SK-N-SH treated with all-trans-retinoic acid at 6 μM for 48 hours (cell line): ENCODE measurements at places on chromosomes 1 and 21.
A peak's percentile ranks its signal among the peaks of the same experiment; 100 is the strongest.

GRCh38 chr1:233566886-233567285 lies 47.0 kb upstream of the KCNK1 start:
- no peak for ATAC-seq

GRCh38 chr1:182676274-182676673 lies 8.1 kb downstream of the RGS8 start:
- no peak for ATAC-seq

DNA sequence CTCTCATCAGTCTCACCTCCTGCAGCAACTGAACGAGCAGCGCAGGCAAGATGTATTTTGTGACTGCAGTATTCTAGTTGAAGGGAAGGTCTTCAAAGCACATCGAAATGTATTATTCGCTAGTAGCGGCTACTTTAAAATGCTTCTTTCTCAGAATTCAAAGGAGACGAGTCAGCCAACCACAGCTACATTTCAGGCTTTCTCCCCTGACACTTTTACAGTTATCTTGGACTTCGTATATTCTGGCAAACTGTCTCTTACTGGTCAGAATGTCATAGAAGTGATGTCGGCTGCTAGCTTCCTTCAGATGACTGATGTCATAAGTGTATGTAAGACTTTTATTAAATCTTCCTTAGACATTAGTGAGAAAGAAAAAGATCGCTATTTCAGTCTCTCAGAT lies 53.7 kb downstream of the ZBTB8A start:
- ATAC-seq = no peak

DNA sequence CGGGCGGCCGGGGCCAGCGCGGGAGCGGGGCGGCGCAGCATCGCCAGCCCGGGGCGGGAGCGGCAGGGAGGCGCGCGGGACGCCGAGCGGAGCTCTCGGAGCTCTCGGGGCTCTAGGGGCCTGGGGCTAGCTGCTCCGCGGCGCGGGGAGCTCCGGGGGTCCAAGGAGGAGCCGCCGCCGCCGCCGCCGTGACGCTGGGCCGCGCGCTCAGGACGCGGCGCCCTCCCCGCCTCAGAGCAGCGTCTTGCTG lies 147 bp downstream of the CLSTN1 start:
- peak; percentile 25 for ATAC-seq

- ATAC-seq = no peak
Observed at GRCh38 chr1:192929597-192929996, 120.8 kb downstream of the RGS2 start.

- no peak for ATAC-seq
Observed at GRCh38 chr1:223738465-223739365, 26.4 kb downstream of the CAPN2 start.

GRCh38 chr1:12294076-12294475 lies 64.2 kb downstream of the VPS13D start:
- no peak for ATAC-seq

DNA sequence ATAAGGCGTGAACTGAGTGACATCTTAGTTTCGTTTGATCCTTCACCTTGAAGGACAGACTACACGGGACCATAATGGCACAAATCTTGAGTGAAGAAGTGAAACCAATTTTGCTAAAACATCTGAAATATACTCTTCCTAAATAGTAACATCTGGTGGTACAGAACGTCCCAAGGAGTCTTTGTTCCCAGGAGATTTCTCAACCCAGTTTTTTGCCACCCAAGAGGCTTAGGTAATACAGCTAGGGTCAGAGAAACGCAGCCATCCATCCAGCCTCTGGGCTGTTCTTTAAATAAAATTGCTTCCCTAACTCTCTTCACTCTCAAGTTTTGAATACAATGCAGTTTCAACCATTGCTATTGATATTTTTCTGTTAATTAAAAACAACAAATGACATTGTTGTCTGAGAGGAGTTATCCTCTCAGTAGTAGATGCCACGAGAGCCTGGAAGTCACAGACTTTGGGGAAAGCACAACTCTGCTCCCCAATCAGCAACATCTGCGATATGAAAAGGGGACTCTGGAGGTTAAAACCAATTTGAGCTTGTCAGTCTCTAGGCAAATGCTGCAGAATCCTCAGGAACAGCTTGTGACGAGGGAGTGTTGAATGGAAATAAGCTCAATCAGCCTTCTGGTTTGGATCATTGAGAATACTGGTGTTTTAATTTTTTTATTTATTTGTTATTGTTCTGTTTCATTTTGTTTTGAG lies 394.3 kb upstream of the ADGRL2 start:
- no peak for ATAC-seq

DNA sequence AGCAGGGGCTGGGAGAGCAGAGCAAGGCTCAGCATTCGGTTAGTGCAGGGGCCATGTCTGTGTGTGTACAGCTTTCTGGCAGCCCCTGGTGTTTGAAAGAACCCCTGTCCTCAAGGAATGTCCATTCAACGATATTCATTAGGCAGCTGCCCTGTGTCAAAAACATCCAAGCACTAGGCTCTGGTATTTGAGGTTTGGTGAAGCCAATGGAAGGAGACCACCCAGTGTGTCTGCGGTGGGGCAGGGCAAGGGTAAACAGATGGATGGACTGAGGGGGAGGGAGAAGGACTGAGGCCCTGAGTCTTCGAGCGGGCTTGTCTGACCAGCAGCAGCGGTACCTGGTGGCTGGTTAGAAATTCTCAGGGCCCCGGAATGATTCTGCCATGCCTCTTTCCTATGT lies 155.6 kb upstream of the KLHDC7A start:
- no peak for ATAC-seq

DNA sequence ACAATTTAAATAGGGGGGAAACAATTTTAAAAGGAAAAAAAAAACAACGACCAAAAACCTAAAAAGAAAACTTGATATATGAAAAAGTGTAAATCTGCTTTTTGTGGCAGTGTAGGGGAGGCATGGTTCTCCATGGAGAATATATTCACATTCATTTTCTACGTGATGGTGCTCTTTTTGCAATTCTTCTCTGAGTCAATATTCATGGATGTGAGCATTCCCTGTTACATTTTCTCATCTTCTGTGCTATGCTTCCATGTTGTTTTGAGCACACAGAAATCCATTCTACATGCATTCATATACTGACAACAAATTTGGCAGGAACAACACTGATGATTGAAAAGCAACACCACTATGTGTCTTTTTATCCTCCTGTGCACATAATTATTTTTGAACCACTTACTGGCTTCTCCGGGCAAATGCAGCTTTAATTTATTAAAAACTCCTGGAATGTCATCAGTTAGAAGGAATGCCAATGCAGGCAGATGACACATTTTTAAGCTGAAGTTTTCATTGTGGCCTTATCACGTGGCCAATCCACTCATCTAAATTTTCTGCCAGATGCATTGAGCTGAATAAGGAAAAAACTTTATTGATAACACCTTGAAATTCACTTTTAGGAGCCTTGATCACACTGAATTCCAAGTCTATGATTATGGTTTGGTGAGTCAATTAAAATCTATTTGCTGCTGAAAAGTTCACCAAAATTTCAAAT lies 590.6 kb downstream of the NUF2 start:
- no peak for ATAC-seq

DNA sequence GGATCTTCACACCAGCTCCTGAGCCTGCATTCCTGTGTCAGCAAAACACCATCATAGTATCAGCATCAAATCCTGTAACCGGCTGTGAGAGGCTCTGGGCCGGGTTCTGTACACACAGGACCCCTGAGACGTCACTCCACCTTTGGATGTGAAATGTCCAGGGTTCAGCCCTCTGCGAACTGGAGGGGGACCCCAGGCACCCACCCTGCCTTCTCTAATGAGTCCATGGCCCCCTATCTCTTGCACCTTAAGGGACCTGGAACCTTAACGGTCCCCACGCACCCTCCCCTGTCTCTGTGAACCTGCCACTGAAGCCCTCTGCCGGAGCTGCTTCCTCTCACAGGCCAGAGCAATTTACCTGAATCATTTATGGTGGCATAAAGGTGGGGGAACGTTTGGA lies 257.8 kb downstream of the NPHP4 start:
- ATAC-seq = no peak

DNA sequence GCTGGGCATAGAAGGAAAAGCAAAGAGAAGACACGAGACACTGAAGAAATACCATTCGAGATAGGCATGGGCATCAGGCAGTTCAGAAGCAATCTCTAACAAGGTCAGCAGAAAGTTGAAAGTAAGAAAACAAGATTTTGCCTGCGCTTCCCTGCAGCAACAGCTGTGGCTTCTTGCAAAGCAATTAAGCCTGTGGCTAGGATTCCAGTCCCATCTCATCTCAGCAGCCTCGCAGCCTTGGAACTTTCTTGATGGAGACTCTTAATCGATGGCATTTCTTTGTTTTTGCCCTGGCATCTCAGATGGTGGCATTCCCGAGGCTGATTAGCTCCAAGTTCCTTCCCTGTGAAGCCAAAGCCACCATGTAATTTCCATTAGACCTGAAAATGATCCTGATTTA lies 64.6 kb upstream of the SPAG17 start:
- ATAC-seq = no peak

GRCh38 chr1:93437976-93438605 lies 9.8 kb upstream of the FNBP1L start:
- peak; percentile 83 for ATAC-seq

GRCh38 chr1:6027591-6027990 lies 18.1 kb upstream of the KCNAB2 start:
- ATAC-seq = no peak

GRCh38 chr1:246226041-246226440 lies 281.0 kb downstream of the SMYD3 start:
- no peak for ATAC-seq

DNA sequence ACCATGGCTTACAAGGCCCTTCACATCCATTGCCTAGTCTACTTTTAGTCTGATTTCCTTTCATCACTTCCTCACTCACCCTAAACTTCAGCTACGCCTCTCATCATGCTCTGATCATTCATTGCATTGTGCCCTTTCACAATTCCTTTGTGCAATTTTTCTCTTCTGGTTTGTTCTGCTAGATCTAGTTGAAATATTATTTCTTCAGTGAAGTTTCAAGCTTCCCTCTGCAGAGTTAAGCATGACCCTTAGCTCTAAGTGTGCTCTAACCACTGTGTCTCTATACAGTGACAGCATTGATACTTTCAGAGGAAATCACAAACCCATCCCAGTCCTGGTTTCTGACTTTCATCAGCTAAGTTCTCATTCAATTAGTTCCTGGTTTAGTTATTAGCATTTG lies 166.1 kb downstream of the PLA2G4A start:
- ATAC-seq = no peak

GRCh38 chr1:30930631-30931173 lies 22.1 kb upstream of the SDC3 start:
- no peak for ATAC-seq

GRCh38 chr1:93701629-93702028 lies 20.0 kb upstream of the BCAR3 start:
- ATAC-seq = peak; percentile 84

- no peak for ATAC-seq
Observed at GRCh38 chr1:23529146-23530086, 1.6 kb downstream of the E2F2 start.

DNA sequence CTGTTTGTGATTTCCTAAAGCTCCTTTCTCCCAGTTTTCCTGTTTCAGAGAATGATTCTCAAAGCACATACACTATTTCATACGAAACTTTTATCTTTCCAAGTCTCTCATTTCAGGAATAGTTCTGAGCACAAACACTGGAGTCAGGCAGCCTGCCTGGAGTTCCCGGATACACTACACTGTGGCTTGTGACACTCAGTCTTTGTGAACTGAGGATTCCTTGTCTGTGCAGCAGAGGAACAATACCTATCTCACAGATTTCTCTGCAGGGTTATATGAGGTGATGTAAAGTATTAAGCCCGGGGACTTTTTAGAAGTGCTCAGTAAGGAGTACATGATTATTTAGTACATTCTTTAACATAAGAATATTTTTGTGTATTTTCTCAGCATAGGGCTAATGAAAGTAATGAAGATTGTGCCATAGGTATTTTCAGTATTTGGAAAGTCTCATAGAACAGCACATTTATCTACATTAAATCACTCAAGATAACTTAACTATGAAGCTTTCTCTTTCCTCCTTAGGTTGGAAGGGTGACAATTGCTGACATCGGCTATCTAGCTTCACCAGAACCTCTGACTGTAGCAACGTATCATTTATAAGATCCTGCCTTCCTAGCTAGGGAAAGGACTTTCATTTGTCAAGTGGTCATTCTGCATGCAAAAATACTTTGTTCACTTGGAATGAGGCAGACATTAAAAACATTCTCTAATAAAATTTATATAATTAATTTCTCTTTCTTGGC lies 12.9 kb downstream of the GBP2 start:
- no peak for ATAC-seq

DNA sequence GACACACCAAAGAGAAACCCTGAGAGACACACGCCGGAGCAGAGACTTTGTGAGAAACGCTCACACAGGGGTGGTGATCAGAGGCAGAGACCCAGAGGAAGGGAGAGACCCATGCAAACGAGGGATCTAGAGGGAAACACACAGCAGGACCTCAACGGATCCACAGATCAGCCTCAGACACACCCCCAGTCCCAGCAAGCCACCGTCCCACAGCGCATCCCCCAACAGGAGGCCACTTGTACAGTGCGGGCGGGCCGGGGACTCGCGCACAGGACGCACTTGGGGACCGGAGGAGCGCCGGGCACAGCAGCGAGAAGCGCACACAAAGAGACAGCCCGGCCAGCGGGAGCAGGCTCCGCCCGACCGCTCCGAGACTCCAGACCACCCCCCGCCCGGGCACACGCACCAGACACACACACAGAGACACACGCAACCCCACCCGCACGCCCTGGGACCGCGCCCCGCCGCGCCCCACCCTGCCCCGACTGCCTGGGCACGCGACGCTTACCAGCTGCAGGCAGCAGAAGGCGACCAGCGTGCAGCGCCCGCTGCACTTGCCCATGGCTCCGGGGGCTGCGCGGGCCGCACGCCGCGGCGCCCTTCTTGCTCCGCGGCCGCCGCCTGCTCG lies 587 bp downstream of the NKAIN1 start:
- peak; percentile 74 for ATAC-seq
